SHP77 treated with DMSO at 0.1 percent for 48 hours (cell line): ENCODE measurements at places on chromosomes 7 and 10.

GRCh38 chr10:128263891-128264688, 137.9 kb upstream of the MKI67 start:
- peak; percentile 11 for DNase-seq

GRCh38 chr7:7157887-7158271, 24.5 kb upstream of the C1GALT1 start:
- DNase-seq = no peak

DNA sequence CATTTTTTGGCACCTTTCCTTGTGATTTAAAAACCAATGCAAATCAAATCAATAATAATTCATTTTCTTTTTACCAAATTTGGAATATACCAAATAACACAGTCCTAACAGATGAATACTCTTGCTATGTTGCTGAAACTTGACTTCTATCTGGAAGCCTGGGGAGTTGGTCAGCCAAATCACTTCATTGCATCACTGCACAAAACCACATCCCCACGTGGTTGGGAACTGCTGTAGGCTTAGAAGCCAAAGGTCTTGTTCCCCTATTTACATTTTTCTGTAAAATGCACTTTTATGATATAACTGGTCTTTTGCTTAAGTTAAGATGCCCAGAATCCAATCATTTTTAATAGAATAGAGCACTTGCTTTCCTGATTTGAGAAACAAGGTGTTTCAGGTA, 15.2 kb downstream of the GPR85 start:
- no peak for DNase-seq

GRCh38 chr7:118350260-118350659, 125.8 kb downstream of the ANKRD7 start:
- DNase-seq = no peak

GRCh38 chr7:136000288-136000913, 23.2 kb upstream of the MTPN start:
- no peak for DNase-seq
